Jurkat, Clone E6-1 (cell line): ENCODE measurements at places on chromosomes 12 and 14.
A peak's percentile ranks its signal among the peaks of the same experiment; 100 is the strongest.

GRCh38 chr12:58794859-58795258 lies 125.4 kb downstream of the LRIG3 start:
- no peak for DNase-seq

GRCh38 chr14:33126433-33126832 lies 187.8 kb downstream of the NPAS3 start:
- no peak for DNase-seq

GRCh38 chr12:91722072-91722471 lies 423.6 kb downstream of the BTG1 start:
- DNase-seq = no peak

DNA sequence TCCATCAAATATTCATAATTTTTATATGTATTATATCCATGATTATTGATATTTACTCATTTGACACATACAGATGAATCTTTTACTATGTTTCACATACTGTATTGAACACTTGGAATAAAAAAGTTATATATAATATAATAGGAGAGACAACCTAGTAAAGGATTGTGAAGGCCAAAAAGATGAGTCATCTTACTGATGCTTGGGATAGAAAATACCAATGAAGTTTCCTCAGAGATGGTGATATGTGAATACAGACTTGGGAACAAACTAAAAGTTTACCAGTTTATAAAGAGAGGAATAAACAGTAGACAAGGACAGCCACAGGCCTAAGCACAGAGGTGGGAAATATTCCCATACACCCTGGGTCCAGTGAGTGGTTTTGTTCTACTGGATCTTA lies 743.9 kb upstream of the FLRT2 start:
- DNase-seq = no peak

GRCh38 chr12:50887191-50887590 lies 44.5 kb downstream of the TMPRSS12 start:
- no peak for DNase-seq

DNA sequence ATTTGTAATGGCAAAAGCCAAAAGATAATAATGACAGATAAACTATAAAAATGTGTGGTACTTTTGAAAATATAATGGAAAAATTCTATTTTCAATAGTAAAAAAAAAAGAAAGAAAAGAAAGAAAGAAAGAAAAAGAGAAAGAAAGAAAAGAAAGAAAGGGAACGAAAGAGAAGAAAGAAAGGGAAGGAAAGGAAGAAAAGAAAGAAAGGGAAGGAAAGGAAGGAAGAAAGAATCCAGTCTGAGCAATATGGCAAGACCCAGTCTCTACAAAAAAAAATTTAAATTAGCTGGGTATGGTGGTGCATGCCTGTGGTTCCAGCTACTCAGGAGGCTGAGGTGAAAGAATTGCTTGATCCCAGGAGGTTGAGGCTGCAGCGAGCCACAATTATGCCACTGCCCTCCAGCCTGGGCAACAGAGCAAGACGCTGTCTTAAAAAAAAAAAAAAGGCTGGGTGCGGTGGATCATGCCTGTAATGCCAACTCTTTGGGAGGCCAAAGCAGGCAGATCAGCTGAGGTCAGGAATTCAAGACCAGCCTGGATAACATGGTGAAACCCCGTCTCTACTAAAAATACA lies 38.4 kb downstream of the EAPP start:
- DNase-seq = no peak

GRCh38 chr12:713281-713875 lies 39.0 kb upstream of the WNK1 start:
- no peak for DNase-seq

- no peak for DNase-seq
Observed at GRCh38 chr12:1758887-1759286, 61.5 kb upstream of the LRTM2 start.

DNA sequence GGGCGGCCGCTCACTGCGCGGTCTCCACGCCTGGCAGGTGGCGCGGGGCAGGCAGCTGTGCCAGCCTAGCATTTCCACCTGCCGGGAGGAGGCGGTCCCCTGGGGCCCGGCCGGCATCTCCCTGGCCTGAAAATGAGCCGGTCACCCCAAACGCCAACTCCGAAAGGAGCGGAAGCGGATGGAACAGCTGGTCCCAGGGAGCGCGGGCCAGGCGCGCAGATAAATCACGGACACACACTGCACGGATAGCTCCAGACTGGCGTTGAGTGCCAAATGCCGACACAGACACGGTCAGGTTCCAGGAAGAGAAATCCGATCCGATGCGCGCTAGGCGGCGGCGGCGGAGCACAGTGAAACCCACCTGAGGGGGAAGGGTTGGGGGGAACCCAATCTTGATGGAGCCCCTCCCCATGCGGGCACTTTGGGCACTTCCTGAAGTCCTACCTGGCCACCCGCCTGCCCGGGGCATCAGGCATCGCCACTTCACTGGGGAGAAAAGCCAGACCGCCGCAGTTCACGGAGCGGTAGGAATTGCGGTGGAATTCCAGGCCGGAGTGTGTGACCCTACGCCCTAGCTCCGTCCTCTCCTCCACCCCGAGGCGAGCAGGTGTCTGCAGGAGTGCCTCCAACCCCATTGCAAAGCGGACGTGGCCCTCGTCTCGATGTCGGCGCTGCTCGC lies 624 bp upstream of the PLEKHD1 start:
- no peak for DNase-seq

- no peak for DNase-seq
Observed at GRCh38 chr12:66549050-66549389, 129.9 kb downstream of the GRIP1 start.

DNA sequence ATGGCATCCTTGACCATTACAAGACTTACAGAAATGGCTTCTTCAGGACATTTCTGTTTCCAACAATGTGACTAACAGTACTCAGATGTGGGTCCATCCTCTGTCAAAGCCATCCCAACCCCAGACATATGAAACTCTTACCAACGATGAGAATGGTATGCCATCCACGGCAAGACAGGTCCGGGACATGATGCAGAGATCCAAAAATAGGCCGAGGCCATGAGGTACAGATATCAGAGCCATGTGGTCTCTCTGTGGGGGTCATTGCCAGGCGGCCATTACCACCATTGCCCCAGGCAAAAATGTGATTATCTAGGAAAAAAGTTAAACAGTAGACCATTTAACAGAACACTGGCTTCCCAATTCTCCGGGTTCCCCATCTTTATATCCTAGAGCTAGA lies 27.5 kb downstream of the ZC2HC1C start:
- no peak for DNase-seq

- no peak for DNase-seq
Observed at GRCh38 chr12:128664501-128664900, 159.3 kb downstream of the SLC15A4 start.

DNA sequence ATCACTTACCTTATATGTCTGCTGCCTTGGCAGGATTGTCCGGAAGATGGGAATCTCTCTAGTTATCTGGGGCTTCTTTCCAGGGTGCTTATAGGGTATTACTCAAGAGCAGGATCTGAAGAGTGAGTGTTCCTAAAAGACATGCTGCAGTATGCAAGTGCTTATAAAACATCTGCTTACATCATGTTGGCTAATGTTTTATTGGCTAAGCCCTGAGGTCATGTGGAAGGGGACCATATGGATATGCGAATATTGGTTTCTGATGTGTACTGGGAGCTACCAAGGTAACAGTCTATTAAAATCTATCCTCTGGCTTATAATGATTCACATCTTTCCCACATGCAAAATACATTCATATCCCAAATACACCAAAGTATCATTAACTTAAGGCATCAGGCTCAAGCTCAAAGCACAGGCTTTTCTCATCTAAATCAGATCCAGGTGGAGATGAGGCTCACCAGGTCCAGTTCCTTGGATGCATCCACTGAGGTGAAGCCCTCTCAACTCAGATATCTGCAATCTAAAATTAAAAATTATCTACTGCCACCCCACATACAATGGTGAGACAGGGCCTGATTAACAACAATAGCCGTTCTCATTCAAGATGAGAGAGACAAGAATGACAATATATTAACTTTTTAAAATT lies 29.8 kb downstream of the LRRIQ1 start:
- DNase-seq = no peak

DNA sequence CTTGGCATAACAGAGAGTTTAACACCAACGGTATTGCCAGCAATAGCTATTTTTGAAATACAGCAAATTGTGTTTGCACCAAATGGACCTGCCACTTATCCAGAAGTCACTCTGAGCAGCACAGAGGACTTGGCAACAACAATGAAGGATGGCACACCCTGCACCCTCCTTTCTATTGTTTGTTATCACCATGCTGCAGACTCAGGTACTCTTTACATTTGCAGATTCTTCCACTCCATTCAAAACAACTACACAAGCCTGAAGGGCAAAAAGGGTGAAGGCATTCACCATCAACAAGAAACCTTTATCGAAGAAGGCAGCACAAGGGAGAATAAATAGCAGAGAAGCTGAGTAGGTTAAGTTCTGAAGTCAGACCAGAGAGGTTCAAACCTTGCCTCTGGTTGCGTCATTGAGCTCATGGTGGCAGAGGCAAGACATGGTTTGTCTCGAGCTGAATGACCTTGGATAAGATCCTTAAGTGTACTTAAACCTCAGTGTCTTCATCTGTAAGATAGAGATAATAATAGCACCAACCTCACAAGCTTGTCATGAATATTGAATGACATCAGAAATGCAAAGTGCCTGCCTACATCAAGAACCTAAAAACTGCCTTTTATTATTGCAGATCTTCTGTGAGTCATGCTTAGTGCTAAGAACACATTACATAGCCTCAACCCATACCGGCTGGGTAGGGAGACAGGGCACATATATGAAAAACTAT lies 1.4 kb upstream of the ACSM4 start:
- DNase-seq = no peak

- DNase-seq = no peak
Observed at GRCh38 chr12:44833561-44833960, 42.6 kb downstream of the NELL2 start.

- DNase-seq = no peak
Observed at GRCh38 chr12:67070604-67071003, 198.6 kb upstream of the CAND1 start.

- DNase-seq = no peak
Observed at GRCh38 chr14:75168586-75169335, 7.7 kb downstream of the TMED10 start.

- DNase-seq = no peak
Observed at GRCh38 chr14:32820682-32821081, 118.0 kb upstream of the NPAS3 start.

- no peak for DNase-seq
Observed at GRCh38 chr12:71201136-71201679, 43.4 kb upstream of the TSPAN8 start.

- peak; percentile 35 for DNase-seq
Observed at GRCh38 chr12:52260361-52261207, 13.9 kb upstream of the KRT86 start.

GRCh38 chr14:91350813-91351511 lies 66.7 kb downstream of the CCDC88C start:
- DNase-seq = peak; percentile 97

GRCh38 chr14:79473651-79474050 lies 737.7 kb downstream of the DIO2 start:
- no peak for DNase-seq

GRCh38 chr12:119593578-119594398 lies at the start of gene TMEM233:
Gene TMEM233 (plus strand): TSS chr12:119593774. CDS start chr12:119593849, 75 bp downstream.
- DNase-seq = no peak

DNA sequence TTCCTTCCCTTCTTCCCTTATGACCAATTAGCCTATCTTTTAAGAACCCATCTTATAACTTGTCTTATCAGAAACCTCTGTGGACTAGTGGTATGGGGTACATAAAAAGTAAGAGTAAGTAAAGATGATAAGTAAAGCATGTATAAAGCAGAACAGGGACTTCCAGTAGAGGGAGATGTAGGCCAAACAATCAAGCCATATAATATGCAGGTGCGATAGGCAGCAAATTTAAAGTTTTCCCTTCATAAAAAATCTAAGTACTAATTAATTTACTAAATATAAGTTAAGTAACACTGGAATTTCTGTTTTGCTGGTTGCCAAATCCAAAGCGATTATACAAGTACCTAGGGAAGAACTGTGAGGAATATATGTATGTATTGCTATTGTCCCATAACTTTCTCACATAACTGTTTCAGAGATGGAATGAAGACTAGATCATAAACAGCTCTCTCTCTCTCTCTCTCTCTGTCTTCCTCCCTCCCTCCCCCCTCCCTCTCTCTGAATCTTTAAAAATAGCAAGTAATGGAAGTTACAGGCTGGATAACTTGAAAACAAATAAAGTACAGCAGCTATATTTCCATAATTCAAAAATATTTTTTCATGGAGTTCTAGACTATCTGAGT lies 25.7 kb downstream of the METTL25 start:
- DNase-seq = peak; percentile 24

DNA sequence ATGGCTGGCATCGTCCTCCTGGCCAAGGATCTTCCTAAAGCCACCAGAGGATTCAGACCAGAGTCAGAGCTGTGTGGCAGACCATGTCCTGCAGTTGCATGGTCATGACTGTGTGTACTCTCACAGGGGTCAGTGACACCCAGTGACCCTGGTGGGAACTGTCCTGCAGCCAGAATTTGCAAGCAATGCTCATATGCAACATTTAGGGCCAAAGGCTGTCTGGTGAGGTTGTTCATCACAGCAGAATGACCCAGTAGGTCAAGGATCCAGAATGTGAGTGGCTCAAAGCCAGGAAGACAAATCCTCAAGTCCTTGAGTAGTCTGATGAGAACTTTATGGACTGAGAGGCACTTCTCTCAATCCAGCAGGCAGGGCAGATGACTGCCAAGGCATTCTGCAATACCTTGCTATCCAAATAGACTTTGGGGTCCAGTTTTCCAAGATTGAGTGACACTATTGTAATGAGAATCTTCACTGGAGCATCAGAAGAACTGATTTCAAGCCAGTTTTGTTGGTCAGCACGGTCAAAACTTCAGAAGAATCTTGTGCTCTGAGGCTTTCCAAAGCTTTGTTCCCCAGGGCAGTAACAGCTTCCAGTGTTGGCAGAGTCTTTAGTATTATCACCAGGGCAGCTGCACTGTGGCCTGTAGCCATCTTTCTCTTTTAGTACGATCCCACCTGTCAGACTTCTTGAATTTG lies 122.0 kb downstream of the PTCSC3 start:
- DNase-seq = no peak

DNA sequence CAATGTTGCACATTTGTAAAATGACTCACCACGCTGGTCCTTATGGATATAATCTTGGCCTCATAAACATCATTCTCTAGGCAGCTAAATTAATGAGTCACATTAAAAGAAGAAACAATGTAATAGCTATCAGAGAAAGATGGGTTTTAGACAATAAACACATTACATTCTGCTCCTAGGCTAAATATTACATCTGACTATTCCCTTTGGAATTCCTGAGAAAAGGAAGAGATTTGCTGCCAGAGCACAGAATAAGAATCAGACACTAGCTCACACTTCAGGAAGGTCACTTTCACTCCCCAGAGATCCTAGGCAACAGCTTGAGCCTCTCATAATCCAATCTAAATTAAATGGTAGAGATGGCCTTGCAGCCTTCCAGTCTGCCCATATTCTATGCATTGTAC lies 218.2 kb downstream of the PTPRO start:
- DNase-seq = no peak

- no peak for DNase-seq
Observed at GRCh38 chr12:57389033-57389432, 41.8 kb downstream of the R3HDM2 start.
